Hepatic stellate cell (primary cell): ENCODE measurements at places on chromosomes 13 and 19.

GRCh38 chr19:17473041-17473440 is 2.7 kb downstream of the SLC27A1 start:
- no peak for DNase-seq

DNA sequence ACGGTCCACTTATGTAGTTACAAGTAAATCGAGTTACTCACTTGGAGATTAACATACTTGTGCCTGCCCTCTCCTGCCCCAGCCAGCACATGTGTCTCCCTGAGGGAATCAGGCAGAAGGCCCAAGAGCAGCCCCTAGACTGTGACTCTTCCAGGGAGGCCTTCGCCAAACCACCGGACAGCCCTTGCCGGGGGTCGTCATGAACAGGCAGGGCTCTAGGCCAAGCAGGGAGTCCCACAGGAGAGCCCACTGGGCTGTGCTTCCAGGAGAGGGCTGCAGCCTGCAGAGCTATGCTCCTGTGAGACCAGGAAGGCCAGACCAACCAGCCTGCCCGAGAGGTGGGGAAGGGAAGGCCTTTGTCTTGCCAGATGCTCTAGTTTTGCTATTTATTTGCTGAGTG is 283.3 kb downstream of the FOXO1 start:
- DNase-seq, result no peak

DNA sequence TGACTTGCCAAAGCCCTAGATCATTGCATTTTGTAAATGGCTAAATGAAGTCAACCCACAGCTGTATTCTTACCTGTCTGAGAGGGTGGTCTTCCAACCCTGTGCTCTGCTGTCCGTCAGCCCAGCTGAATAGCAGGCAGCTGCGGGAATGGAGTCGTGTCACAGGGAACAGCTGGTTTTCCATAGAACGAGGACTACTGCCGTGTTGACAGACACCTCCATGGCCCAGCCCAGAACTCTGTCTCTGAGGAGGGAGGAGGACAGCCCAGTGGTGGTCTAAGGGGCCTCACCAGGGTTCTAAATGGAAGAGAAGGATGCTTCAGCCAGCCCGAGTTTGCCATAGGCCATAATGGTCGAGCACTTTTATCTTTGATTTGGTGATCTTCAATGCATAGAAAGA is 110.7 kb downstream of the SLC7A1 start:
- no peak for DNase-seq

DNA sequence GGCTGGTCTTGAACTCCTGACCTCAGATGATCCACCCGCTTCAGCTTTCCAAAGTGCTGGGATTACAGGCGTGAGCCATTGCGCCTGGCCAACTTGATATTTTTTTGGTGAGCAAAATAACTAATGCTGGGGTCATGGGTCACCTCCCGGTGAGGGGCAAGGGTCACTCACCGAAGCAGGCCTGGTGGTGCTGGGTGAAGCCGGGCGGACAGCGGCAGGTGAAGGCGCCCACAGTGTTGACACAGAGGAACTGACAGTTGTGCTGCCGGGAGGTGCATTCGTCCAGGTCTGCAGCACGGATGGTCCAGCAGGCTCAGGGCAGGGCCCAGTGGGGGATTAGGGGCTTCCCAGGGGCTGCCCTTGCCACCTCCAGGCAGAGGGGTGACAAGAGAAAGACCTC is 28.3 kb downstream of the CCL25 start:
- DNase-seq, result no peak

GRCh38 chr13:31444266-31444856 is 244.6 kb downstream of the B3GLCT start:
- no peak for DNase-seq

DNA sequence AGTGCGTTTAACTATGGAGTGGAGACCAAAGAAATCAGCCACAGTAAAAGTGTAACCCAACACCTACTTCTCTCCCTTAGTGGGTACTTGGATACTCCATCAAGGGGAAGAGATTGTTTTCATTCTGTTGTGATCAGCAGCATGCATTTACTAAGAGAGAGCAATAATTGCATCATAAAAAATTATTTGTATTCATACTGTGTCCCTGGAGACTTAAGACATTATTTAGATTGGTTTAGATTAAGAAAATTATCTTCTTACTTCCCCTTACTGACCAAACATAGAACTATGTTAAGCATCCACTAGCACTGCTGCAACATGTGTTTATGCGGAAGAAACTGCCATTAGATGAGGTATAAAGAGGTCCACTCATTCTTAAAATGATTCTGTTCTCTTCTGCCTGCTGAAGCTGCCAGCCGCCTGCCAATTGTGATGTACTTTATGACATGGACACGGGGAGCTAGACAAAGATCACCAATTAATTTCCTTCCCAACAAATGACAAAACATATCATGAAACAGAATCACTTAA is 738.5 kb downstream of the DIAPH3 start:
- peak; percentile 16 for DNase-seq

DNA sequence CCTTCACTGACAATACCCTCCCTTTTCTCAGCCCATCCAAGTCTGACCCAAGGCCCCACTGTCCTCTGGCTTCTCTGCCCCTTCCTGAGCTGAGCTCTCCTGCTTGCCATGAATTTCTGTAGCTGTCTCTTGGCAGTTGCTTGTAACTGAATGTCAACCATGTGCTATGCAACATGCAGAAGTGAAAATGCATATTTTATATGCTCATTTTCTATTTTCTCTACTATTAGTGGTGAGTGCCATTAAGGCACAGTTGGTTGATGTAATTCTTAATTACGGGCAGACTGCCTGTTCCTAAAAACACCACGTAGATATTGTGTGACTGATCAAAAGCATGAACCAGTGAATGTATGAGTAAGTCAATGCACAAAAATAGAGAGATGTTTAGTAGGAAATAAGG is 29.6 kb downstream of the TNFSF11 start:
- DNase-seq, result no peak

DNA sequence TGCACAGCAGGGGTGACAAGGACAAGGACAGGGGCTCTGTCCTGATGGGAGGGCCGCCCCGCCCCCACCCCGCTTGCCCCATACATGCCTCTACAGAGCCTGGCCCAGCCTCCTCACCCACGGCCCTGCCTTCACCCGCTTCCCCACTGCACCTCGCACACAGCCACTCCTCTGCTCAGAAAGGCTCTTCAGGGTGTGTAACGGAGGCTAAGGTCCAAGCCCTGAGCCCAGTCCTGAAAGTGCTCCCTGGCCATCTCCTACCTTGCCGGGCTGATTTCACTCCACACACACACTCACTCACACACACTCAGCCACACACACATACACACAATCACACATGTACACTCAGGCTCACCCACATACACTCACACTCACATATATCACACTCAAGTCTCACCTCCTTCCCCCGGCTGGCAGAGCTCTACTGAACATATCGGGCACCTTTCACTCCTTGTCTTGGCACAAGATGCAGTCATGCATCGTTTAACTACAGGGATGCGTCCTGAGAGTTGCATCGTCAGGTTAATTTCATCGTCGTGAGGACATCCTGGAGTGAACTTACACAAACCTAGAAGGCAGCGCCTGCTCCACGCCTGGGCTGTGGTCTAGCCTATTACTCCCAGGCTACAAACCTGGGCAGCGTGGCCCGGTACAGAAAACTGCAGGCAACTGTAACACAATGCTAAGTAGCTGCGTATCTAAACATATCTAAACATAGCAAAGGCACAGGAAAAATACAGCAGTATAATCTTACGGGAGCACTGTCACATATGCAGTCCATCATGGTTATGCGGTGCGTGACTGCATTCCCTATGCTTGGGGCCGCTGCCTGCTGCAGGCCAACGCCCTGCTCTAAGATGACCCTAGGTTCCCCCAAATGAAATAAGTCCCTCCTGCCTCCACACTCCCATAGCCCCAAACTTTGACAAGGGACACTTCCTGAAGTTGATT is 13.1 kb downstream of the EPS15L1 start:
- DNase-seq, result no peak

- DNase-seq, result no peak
These were observed 57.2 kb downstream of the COG6 start for GRCh38 chr13:39712626-39713025.

DNA sequence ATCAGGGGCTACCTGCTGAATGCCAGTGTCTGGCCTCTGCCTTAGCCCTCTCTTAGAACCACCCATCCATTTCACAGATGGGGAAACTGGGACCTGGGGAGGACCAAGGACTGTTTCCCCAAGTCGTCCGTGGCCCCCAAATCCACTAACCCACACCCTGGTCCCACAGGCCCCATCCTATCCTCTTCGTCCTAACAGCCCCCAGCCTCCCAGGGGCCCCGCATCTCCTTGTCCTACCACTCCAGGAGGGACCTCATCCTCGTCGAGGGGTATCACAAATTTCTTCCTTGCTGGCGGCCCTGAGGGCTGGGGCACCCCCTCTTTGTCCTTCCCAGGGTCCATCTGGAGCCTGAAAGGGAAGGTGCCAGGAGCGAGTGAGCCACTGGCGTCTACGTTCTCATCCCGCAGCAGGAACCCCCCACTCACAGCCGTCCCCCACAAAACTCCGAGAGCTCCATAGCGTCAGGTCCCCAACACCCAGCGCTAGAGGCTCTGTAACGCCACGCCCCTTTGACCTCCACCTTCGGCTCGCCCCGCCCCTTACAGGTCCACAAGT is 606 bp downstream of the ERCC1 start:
- no peak for DNase-seq

DNA sequence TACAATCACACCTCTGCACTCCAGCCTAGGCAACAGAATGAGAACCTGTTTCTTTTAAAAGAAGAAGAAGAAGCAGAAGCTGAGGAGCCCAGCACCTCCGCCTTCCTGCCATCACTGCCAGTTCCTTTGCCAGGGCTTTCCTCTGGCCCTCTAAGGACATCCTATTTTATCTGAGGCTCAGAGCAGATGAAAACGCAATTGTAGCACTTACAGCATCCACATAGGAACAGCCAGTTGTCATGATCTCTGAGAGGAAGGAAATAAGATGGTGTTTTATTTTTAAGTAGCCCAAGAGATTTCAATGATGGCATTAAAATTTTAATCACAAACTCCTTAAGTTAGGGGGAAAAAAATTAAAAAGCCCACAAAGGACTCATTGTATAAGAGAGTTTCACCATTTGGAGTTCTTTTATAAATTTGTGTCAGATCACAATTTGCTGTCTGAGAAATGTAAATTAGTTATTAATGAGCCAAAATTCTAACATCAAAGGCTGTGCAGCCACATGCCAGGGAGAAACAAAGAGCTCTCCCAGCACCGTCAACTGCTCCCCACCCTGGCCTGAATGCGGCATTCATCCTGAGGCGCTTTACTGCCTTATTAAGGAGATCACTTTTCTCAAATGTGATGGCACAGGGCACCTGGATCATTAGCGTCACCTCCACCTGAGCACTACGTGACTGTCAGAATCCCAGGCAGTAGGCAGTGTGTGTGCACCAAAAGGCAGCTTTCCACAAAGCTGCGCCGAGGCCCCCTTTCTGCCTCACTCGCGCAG is 393.0 kb downstream of the FOXO1 start:
- DNase-seq, result no peak

GRCh38 chr13:43391036-43391435 is 367.6 kb downstream of the DNAJC15 start:
- DNase-seq, result no peak

DNA sequence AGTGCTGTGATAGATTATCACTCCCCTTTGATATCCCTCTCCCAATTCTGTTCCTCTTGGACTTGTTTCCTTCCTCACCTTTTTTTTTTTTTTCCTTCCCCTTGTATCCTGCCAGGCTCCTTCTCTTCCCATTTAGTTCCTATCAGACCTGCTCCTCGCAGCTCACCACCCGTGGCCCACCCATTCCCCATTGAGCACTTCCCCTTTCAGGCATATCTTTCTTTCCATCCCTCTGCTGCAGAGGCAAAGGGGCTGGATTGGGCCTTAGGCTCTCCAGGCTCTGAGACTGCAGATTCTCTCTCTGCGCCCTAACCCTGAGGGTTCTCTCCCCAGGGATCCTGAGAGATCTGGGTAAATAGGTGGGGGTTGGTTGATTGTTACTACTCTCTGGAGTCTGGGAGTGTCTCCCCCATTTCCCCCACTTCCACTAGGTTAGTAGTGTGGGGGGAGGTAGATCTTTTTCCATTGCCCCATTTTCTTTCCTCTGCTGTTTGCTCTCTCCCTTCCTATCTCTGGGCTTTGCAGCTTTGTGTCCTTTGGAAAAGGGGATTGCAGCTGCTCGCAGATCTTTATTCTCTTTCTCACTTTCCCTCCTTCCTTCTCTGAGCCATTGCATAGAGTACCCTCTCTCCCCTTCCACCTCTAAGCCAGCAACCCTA is 2.3 kb downstream of the ARHGAP35 start:
- no peak for DNase-seq

- DNase-seq, result peak; percentile 89
These were observed 843 bp downstream of the ANO8 start for GRCh38 chr19:17333611-17334413.

DNA sequence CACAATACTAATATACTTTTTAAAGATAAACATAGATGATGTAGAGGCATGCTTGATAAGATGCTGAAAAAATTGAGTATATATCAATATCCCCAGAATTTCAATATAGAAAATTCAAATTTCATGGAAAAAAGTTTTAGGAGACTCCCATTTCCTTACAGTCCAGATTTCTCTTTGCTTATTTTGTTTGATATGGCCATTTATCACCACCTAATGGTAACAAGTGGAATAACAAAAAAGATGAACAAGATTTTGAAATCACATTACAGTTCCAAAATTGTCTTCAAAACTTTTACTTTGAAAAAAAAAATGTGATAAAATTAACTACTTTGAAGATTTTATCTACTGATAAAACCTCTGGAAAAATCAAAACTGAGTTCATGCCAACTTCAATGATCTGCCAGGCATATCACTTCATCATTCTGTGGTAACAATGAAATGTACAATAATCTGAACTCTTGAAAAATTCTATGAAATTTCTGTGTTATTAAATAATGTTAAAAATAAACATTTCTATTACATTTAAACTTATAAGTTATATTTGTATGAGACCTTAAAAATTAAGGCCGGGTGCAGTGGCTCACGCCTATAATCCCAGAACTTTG is 17.5 kb downstream of the MIPEP start:
- peak; percentile 37 for DNase-seq

GRCh38 chr19:42023121-42023942 is 29.3 kb upstream of the ATP1A3 start:
- no peak for DNase-seq
